ENCODE measurements at places on chromosomes 2 and 18.

- DNase-seq, result no peak
Measured at GRCh38 chr18:62728254-62728653, 12.9 kb downstream of the PHLPP1 start.

GRCh38 chr2:39858677-39859076 lies 79.6 kb upstream of the THUMPD2 start:
- DNase-seq, result no peak

DNA sequence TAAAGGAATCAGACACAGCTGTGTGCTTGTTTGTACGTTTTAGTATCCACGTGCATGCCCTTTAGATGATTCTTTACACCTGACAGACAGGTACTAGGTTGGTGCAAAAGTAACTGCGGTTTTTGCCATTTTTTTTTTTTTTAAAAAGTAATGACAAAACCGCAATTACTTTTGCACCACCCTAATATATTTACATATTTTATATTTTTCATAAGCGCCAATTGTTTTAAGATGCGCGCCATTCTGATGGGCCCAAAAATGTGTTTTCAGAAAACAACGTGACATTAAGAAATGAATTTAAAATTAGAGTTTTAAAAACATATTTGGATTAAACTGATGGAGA lies 972 bp upstream of the COBLL1 start:
- no peak for DNase-seq

GRCh38 chr2:33340280-33340679 lies 136.2 kb upstream of the RASGRP3 start:
- no peak for DNase-seq

GRCh38 chr2:175597286-175597685 lies 404.8 kb downstream of the LNPK start:
- DNase-seq, result no peak

DNA sequence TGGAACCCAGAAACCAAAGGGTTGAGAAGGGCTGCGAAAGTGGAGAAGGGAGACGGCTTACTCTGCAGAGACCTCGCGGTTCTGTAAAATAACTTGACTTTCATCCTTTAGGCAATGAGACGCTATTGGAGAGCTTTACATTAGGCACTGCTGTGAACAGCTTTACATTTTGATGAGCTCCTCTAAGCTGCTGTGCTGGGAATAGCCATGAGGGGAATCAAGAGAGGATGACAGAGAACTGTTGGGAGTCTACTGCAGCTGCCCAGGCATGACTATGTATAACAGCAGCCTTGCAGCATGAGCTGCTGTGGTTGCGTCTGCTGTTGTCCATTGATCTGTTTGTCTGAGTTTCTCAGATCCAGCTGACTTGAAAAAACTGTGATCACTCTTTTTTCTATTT lies 310.8 kb upstream of the MAP2 start:
- no peak for DNase-seq

DNA sequence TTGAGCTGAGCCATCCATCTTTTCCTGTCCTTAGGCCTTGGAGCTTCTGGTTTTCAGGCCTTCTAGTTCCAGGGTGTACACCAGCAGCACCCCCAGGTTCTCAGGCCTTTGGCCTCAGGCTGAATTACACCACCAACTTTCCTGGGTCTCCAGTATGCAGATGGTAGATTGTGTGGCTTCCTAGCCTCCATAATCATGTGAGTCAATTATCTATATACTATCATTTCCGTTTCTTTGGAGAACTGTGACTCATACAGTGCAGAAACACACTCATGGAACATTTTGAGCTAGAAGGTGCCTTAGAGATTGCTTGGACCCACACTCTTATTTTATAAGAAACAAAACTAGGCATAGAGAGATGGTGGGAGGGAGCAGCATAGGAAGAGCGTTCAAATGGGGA lies 167.4 kb downstream of the NCK2 start:
- no peak for DNase-seq

GRCh38 chr2:233707940-233708644 lies 4.6 kb upstream of the UGT1A5 start:
- no peak for DNase-seq

- DNase-seq, result no peak
Measured at GRCh38 chr2:163775304-163775703, 39.5 kb upstream of the FIGN start.

DNA sequence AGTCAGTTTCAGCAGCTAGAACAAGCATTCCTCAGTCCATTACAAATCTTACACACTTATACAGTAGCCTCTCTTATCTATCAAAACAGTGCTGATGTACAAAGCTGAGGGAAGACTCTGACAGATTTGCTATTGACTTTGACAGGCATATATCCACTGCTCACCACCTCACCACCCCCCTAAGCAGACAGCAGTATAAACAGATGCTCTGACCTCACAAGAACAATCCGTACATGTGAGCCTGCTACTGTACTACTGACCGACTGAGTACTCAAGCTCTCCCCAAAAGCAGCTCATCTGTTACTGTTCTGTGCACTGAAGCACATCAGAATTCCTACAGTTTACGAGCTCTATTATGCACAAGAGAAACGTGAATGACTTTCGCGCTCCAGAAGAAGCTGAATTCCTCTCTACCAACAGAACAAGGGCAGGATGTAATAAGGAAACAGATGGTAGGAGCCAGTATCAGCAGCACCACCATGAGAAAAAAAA lies 95.6 kb upstream of the PDE1A start:
- DNase-seq, result peak; percentile 32

- no peak for DNase-seq
Measured at GRCh38 chr2:212609479-212609878, 70.9 kb upstream of the ERBB4 start.

DNA sequence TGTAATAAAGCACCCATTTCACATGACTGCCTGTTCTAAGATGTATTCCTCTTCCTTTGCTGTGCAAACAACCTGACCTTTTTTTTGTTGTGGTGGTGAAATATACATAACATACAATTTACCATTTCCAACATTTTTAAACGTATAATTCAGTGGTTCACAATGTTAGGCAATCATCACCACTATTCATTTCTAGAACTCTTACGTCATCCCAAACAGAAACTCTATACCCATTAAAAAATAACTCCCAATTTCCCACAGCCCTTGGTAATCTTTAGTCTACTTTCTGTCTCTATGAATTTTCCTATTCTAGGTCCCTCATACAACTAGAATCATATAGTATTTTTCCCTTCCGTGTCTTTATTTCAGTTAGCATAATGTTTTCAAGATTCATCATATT lies 36.7 kb downstream of the RND3 start:
- no peak for DNase-seq

- no peak for DNase-seq
Measured at GRCh38 chr2:129800686-129801085, 178.8 kb upstream of the RAB6C start.

- no peak for DNase-seq
Measured at GRCh38 chr18:27363872-27364271, 178.8 kb upstream of the CHST9 start.

DNA sequence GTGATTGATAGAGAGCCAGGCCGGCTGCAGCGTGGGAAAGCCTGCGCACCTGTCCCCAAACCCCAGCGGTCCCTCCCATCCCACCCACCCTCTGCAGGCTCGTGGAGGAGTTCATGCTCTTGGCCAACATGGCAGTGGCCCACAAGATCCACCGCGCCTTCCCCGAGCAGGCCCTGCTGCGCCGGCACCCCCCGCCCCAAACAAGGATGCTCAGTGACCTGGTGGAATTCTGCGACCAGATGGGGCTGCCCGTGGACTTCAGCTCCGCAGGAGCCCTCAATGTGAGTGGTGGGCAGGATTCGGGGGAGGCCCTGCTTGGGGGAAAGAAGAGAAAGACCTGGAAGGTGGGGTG lies 48.9 kb upstream of the ALPP start:
- DNase-seq, result no peak

DNA sequence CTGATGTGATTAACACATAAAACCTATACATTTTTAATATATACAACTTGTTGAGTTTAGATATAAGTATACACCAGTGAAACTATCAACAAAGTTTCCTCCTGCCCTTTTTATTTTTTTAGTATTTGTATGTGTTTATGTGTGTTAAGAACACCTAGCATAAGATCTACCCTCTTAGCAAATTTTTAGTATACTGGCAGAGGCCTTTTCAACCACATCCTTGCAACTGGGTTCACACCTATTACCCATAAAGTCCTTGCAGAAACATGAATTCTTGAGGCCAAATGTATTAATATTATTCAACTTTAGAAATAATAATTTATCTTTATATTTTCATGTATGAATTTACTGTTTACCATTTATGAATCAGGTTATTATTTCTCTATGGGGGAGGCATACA lies 119.7 kb upstream of the CRIM1 start:
- no peak for DNase-seq

DNA sequence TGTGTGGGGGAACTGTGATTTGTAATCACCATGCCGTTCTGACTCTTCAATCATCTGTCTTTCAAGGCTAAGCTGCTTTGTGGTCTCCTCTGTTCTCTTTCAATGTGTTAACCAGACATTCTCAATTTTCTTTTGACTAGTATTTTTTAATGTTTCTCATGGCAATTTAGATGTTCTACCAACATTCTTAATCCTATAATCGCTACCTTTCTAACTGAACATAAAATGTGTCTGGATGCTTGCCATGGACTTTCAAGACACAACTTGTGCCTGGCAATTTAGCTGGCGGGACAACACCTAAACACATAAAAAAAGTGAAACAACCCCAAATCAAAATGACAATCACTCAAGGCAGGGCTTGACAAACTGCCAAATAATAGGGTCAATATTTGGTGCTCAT lies 135.0 kb upstream of the ACKR3 start:
- DNase-seq, result no peak

DNA sequence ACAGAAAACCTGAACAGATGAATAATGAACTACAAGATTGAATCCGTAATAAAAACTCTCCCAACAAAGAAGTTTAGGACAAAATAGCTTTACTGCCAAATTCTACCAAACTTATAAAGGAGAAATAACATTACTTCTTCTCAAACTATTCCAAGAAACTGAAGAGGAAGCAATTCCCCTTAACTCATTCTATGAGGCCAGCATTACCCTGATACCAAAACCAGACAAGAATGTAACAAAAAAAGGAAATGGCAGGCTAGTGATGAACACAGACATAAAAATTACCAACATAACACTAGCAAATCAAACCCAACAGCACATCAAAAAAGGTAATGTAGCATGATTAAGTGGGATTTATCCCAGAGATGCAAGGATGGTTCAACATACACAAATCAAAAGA lies 213.7 kb upstream of the FOSL2 start:
- no peak for DNase-seq

DNA sequence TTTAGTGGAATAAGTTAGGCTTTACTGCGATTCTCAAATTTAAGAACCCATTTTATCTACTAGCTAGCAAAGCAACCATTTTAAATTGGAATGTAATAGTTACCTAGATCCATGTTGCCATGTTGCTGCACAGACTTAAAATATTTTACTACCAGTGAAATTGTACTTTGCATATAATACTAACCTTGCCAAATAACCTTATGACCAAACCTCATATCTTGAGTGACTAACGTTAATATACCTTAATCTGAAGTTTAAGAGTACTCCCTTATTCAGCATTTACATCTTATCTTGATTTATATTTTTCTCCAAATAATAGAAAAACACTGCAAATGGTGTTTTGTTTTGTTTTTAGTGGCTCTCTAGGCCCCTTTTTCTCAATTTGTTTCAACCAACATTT lies 50.3 kb upstream of the NAB1 start:
- no peak for DNase-seq

- DNase-seq, result no peak
Measured at GRCh38 chr2:103289105-103289725, 527.4 kb downstream of the TMEM182 start.

GRCh38 chr2:123648016-123648415 lies 377.1 kb upstream of the CNTNAP5 start:
- DNase-seq, result no peak

GRCh38 chr2:231671270-231672050 lies 36.9 kb upstream of the PTMA start:
- DNase-seq, result no peak

GRCh38 chr2:28469947-28470535 lies 25.8 kb upstream of the PLB1 start:
- DNase-seq, result no peak

- DNase-seq, result peak; percentile 13
Measured at GRCh38 chr2:128513961-128514283, 195.3 kb upstream of the HS6ST1 start.

- no peak for DNase-seq
Measured at GRCh38 chr2:200479692-200480265, 30.1 kb downstream of the KCTD18 start.

- no peak for DNase-seq
Measured at GRCh38 chr2:153939124-153939796, 67.5 kb downstream of the GALNT13 start.

GRCh38 chr2:174009488-174010223 lies 44.5 kb upstream of the SP3 start:
- DNase-seq, result no peak

DNA sequence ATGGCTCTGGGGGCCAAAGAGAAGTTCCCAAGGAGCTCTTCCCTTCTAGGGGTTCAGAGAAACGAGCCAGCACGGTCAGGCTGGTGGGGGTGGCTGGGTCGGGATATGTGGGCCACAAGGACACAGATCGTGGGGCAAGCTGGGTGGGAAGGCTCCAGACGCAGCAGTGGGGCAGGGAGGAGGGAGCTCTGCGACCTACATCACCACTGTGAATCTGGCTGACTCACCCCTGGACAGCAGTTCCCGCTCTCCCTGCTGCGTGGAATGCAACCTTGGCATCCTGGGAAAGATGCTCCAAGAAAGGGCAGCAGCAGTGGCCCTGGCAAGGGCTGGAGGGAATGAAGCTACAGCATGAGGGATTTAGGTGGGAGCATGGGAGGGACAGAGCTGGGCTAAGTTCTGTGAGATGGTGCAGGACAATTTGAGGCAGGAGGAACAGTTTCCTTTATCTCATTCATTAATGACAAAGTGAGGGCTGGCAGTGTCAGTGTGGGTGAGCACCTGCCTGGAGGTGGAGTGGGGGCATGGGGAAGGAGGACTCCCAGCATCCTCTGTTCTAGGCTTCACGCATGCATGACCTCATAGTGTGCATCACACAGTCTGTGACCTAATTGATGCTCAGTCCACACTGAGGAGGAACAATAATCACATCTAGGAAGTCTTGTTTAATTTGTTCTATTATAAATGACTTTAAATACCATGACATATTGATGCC lies 25.0 kb downstream of the CELF4 start:
- no peak for DNase-seq

DNA sequence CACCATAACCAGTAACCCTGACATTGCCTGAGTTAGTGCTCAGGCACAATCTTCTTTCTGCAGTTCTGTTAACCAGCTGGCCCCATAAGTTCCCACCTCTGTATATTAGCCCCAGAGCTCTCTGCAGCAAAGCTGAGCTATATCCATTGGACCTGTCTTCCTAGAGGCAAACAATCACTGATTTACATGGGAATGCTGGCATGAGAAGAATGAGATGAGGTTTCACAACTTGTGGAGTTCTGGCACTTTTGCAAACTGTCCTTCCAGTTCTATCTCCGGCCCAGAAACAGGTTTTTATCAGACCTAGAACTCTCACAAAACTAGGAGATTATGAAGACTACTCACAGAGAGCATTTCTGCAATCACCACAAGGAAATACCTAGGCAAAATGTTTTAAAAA lies 7.9 kb upstream of the CCBE1 start:
- DNase-seq, result no peak

Measured in hippocampal formation (tissue), 2 donors.